ENCODE measurements at places on chromosomes 11 and 22.

GRCh38 chr11:16367252-16367651 is 10.9 kb upstream of the SOX6 start:
- DNase-seq, result no peak

DNA sequence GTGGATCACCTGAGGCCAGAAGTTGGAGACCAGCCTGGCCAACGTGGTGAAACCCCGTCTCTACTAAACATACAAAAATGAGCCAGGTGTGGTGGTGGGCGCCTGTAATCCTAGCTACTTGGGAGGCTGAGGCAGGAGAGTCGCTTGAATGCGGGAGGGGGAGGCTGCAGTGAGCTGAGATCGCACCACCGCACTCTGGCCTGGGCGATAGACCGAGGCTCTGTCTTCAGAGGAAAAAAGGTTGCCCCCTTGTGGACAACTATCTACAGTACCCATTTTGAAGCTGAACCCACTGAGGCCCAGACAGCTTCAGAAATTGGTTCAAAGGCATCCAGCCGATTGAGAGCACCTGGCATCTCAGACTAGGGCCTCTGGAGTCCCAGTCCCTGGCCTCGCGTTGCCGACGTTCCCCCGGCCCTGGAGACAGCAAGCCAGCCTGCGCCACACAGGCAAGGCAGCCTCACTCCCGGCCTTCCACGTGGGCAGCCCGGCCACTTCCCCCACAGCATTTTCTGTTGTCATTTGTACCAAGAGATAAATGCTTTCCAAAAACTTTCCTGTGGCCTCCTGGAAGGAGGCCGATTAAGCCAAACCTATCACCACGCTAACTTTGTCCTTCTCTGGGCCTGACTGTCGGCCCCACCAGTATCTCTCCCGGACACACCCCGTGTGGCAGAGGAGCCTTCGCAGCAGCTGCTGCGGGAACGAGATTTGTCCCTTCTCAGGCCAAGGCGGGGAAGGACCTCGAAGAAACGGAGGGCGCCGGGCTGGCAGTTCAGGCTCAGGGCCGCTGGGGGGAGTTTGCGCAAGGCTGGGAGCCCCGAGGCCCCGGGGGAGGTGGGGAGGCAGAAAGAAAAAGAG is 82.8 kb downstream of the FLI1 start:
- DNase-seq, result peak; percentile 79

- DNase-seq, result no peak
These were observed 32.7 kb downstream of the TBC1D22A start for GRCh38 chr22:46795140-46795539.

DNA sequence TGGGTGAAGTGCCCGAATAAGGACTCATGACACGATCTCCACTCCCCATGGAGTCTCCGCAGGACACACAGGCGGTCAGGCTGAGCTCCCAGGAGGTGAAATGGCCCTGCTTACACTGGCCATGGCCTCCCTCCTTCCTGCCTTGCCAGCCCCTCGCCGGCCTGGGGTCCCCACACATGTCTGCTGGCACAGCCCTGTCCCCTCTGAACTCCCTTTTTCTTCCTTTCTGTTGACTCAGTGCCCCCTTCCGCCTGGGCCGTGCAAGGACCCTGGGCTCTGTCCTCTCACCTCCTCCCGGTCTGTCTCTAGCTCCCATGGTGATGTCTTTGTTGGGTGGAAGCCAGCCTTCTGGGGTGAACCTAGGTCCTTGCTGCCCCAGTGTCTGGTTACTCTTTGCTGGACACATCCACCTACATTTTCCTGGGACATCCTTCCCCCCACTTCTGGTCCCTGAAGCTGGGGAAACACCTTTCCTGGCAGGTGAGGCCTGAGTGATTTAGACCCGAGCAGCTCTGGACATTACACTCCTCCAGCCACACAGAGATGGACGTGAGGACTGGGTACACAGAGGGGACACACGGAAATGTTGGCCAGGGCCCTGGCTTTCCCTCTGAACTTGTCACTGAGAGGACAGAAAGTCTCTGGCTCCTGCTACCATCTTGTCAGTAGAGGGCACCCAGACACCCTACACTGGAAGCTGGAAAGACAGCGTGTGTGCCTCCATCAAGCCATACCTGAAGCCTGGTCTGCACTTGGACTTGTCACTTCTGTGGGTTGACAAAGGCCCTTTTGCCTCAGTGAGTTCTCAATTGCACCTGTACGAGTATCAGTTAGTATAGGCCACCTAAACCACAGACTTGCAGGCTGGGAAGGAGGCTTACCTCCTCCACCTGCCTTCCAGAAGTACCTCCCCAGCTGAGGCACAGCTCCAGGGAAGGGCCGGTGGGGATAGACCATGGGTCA is 864.3 kb downstream of the TBC1D22A start:
- peak; percentile 33 for DNase-seq

GRCh38 chr11:7548659-7549274 is 35.0 kb downstream of the PPFIBP2 start:
- peak; percentile 62 for DNase-seq

DNA sequence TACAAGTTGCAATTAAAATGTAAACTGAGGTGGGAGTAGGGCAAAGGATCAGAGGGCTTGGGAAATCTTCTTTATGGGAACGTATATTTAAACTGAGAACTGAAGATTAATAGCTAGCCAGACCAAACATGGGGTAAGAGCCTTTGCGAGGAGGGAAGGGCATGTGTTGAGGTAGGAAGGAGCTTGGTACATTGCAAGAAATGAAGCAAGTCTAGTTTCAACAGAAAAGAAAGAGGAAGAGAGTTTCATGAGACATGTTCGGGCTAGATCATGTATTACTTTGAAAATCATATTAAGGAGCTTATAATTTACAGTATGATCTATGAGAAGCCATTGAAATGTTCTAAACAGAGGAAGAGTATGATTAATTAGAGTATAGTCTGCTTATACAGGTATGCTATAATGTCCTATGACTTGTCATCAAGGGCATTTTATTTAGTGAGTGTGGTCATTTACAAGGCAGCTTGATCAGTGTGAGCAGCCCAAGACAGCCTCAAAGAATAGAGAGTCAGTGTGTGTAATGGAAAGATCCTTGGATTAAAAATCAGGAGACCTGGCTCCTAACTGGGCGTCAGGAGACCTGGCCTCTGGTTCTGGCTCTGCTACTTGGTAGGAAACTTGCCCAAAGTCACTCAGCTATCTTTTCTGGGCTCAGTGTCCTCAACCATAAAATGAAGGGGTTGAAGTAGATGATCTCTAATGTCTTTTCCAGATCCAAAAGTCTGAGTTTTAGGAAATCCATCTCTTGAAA is 10.9 kb downstream of the GAS2 start:
- no peak for DNase-seq

GRCh38 chr11:34161812-34162492 is 56.5 kb downstream of the NAT10 start:
- DNase-seq, result no peak

- DNase-seq, result no peak
These were observed 6.1 kb downstream of the BRSK2 start for GRCh38 chr11:1395773-1396374.

GRCh38 chr11:47863189-47863897 is 15.2 kb upstream of the NUP160 start:
- no peak for DNase-seq

DNA sequence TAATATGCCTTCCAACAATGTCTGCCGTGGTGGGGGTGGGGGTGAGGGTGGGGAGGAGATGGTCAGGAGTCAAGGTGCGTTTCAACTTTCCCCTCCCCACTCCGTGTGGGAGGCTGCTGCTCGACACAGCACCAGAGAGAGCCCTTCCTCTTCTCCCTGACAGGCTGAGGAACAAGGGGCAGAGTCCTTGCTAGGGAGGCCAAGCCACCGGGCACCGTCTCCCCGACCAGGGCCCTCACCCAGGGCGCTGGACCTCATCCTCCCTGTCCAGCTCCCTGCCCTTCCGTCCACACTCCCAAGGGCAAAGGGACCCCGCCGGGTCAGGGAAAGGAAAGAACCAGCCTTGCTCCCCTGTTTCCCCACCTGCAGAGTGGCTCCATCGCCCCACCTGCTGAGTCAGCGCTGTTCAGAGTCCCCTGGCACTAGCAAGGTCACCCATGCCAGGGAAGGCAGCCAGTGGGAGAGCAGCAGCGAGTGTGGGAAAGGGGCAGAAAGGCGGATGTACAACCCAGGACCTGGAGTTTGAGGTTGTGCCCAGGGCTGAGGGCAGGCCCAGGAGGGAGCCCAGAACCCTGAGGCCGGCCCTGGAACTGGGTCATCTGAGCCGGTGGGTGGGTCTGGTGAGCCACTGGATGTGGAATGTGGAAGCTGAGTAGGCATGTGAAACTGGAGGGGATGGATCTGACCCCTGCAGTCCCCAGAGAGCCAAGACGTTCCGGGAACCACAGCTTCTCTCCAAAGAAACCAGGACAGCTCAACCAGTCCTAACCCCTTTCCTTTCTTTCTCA is 47.2 kb downstream of the BUD13 start:
- DNase-seq, result no peak

DNA sequence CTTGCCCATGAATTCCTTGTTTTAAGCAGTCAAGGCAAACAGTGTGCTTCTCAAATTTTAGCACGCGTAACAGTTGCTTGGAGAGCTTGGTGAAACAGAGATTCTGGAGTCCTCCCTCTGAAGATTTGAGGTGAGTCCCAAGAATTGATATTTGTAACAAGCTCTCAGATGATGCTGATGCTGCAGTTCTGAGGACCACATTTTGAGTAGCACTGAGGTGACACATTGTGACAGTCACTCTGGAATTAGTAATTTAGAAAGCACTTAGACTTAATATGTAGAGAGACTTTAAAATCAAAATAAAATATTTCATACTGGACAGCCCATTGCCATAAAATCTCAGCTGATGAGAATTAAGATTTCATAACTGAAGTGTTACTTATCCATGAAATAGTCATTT is 38.5 kb downstream of the DNAJC24 start:
- no peak for DNase-seq
